ENCODE measurements at places on chromosomes 11 and 22.

GRCh38 chr11:94700622-94701021 lies 67.5 kb upstream of the AMOTL1 start:
- no peak for DNase-seq

GRCh38 chr11:104645261-104646222 lies 252.7 kb downstream of the CASP12 start:
- DNase-seq: no peak

- DNase-seq: no peak
Observed at GRCh38 chr22:32803738-32804435, 2.4 kb downstream of the TIMP3 start.

DNA sequence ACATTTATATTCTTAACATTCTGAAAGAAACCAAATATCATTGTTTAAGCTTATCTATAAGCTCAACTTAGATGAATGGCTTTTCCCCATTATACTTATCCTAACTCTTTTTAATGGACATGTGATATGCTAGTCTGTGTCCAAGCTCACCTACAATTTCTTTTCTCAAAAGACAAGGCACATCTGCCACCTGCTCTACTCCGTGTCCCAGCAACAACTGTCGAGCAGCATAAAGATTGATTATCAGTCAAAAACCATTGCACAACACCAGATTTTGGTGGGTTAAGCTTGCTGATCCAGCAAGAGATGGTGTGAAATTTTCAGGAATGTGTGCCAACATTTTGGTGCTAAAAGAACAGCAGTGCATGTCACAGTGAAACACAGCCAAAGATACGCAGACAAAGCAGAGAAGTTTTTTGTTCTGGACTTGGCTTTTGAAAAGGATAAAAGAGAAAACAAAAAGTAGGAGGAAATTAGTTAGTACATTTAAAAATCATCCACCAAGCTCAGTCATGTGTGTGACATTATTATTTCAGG lies 65.8 kb downstream of the DCDC1 start:
- DNase-seq: no peak

DNA sequence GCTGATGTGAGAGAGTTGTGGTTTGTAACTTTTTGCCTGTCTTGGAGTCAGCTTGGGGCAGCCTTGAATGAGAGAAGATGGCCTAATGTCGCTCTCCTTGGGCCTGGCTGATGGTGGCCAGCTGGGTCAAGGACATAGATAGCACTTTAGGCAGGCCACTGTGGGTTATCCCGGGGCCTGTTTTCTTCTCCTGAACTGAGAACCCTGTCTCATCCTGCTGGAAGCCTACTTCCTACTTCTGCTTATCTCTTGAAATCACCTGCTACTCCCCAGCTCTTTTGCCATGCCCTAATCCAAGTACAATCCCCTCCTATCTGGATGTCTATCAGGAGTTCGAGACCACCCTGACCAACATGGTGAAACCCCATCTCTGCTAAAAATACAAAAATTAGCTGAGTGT lies 49.5 kb downstream of the OSBP2 start:
- DNase-seq: no peak

- no peak for DNase-seq
Observed at GRCh38 chr11:95450547-95451123, 219.6 kb upstream of the SESN3 start.

- no peak for DNase-seq
Observed at GRCh38 chr11:67731583-67731982, 57.2 kb upstream of the ALDH3B2 start.

GRCh38 chr11:72295471-72295870 lies 51.5 kb upstream of the PHOX2A start:
- no peak for DNase-seq

- no peak for DNase-seq
Observed at GRCh38 chr11:108135845-108136544, 14.6 kb downstream of the ACAT1 start.

DNA sequence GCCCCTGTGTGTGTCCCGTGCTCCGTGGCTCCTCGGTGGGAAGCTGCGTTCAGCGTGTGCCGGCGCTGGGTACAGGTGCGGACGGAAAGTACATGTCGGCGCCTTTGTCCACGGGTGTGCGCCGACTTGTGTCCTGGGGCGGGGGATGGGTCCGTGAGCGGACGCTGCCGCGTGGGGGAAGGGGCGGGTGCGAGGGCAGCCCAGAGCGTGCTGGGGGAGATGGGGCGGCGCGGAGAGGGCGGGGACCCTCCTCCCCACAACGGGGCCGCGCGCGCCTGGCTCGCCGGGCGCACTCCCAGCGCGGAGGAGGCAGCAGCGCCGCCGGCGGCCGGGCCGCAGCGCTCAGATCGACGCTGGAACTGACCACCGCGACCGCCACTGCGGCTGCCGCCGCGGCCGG lies 33.6 kb upstream of the RELT start:
- no peak for DNase-seq

DNA sequence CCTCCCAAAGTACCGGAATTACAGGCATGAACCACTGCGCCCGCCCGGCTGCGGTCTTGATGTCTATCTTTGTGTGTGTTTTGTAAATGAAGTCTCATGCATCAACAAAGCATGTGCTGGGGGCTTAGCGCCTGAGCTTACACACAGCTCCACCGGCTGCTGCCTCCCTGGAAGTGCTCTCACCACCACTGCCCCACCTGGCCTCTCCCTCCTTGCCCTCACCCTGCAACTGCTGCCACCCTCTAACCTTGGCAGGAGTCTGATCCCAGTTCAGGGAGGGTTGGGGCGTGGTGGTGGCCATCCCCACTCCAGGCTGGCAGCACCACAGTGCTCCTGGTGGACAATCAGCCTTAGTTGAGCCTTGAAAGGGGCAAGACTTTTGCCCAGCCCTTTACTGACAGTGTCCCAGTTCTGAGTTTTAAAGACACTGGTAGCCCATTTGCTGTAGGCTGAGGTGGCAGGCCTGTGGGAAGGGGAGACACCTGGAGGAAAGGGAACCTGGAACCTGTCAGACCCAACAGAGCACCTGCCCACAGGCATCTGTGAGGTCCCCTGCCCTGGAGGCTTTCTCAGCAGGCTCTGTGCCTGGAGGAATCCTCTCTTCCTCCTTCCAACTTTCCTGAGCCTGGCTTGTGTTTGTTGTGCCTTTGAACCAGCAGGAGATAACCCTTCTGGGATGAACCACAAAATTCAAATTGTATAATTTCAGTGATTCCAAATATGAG lies 42.4 kb upstream of the WEE1 start:
- no peak for DNase-seq

- no peak for DNase-seq
Observed at GRCh38 chr11:129917231-129917630, 21.9 kb upstream of the NFRKB start.

DNA sequence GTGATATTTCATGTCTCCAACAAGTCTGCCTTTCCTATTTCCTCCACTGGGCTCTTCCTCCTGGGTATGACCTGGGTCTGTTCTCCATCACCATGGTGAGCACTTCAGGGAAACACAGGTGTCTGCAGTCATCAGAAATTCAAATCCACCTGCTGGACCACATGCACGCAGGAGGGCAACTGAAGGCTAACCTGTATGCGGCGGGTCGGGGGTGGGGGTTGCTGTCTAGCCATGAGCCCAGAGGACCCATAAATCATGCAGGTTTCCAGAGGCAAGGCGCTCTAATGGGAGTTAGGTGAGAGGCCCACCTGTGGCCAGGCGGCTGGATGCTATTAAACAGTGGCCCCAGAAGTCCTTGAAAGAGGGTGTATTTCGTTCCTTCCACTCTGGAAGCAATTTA lies 11.1 kb upstream of the PAMR1 start:
- no peak for DNase-seq

DNA sequence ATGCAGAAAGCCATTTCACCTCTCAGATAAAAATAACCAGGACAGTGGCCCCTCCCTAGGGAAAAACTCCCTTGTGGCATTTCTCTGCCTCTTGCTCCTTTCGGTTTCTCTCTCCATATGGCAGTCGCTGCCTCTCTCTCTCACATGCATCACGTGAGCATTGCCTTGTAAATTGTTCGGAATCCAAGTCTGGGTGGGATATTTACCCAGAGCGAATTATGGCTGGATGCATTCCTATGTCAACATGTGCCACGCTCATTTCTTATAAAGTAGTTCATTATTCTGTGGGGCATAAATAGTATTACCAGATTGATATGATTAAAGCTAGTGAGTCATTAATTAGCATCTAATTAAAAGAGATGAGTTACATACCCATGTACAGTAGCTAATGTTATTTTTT lies 392.9 kb downstream of the INSC start:
- DNase-seq: no peak

Measured in stimulated activated CD8-positive, alpha-beta memory T cell treated with anti-CD3 and anti-CD28 coated beads, Interleukin-7, amount 100 ng/mL, for 24 hours (primary cell).